ENCODE measurements at places on chromosomes 1 and 21.
A peak's percentile ranks its signal among the peaks of the same experiment; 100 is the strongest.

DNA sequence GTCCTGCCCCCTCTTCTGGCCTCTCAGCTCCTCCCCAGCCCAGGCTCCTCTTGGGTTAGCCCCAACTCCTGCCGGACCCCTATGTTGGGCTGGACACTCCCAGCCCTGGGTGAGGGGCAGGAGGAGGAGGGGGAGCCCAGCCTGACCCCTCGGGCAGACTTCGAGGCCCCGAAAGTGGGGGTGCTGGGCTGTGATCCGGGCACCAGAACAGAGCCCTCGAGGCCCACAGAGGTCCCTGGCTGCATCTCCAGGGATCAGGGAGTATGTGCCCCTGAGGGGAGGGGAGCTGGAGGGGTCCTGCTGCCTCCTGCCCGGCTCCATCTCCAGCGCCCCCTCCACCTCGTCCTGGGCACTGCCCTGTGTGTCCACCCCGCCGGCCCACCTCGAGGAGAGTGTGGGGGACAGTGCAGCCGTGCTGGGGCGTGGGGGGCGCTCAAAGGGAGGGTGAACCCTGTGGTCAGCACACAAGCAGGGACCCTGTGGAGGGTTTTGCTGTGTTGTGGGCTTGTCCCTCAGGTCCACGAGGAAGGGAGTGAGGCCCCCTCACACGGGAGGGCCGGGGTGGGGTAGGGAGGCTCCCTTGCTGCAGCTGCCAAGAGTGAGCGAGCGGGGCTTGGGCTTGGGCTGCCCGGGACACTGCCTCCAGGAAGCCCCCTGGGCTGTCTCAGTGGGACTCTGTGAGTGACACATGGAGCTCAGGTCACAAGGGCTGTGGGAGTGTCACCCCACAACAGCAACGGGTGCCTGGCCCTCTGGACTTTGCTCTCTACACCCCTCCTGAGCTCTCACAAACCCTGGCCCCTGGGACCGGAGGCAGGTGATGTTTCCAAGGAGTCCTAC, 54.4 kb downstream of the COL18A1 start:
- DNase-seq: peak; percentile 21

DNA sequence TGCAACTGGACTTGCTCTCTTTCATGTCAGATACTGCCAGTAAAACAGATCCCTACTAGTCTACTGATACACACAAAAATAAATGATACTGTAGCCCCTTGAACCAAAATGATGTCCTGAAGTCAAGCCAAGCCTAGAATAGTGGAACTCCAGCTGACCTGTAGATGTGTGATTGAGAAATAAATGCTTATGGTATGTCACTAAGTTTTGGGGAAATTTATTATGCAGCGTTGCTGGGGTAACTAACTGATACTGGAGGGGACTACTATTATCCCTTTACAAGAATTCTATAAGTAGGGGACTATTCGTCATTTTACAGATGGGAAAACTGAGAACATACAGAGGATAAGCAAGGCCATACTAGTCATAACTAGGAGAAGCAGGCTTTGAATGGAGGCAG, 55.6 kb downstream of the RPL5 start:
- DNase-seq: no peak

DNA sequence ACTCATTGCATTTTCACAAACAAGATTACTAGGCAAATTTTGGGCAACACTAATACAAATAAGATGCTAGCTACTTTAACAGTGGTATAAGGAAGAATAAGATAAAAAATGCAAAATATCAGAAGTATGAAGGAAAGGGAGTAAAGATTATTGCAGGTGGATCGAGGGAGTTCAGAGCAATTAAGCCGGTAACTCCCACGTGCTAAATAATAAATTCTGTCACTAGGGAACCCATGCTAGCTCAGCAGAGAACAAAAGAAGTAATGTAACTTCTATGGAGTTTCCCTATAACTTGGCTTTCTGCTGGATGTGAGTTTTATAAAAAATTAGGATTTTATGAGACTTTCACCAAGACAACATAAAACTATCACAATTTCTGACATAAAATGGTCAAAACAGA, 470.5 kb upstream of the RGS18 start:
- no peak for DNase-seq

DNA sequence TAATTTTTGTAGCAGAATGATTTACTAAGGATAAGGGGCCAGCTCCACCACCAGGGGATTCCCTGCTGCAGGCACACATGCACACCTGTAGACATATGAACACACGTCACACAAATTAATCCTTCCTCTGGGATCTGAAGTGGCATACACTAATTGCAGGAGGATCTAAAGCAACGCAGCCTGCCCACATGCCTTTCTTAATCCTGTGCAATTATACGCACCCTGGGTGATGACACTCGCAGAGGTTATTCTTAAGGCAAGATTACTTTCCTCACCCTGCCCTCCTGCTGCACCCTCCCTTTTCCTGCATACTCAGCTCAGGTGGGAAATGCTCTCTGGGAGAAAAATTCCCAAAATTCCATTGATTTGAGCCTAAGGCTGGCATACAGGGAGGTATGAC, 7.5 kb upstream of the LORICRIN start:
- no peak for DNase-seq

DNA sequence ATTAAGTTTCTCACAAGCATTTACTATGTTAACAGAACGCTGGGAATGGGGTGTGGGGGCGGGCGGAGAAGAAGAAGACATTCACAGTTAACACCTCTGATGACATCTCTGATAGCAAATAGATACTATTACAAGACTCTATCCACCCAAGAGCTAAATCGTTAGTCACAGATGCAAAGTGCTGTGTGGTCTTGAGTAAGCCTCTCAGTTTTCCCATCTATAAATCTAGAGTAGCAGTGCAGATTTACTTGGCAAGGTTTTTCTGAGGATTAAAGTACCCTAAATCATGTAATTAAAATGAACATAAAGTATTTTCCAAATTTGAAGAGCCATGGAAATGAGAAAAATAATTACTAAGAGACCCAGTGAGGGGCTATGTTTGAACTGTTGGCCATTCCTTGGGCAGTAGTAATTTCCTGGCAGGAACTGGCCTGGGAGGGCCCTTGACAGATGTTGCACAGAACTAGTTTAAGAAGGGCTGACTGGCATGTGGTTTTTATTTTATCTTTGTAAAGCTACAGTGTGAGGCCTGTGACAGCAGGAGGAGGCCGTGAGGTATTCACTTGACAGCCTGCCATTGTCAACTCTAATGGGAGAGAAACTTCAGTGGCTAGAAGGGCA, 58.7 kb upstream of the APOBEC4 start:
- peak; percentile 31 for DNase-seq

DNA sequence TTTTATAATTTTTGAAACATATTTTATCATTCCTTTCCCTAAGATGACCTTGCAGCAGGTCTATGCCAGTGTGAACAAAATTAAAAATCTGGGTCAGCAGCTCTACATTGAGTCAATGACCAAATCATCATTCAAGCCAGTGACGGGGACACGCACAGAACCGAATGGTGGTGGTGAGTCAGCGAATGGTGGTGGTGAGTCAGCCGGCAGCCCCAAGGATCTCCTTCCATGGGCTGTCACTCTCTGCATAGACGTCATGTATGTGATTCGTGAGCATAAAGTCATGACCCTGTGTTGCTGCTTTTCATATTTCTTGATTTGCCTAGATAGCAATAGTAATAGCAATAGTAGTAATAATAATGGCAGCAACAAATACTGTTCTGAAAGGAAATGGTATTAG, 26.3 kb downstream of the PER3 start:
- no peak for DNase-seq

GRCh38 chr1:59845091-59845490, 30.3 kb downstream of the HOOK1 start:
- DNase-seq: no peak

- DNase-seq: no peak
Observed at GRCh38 chr1:230189824-230190223, 122.8 kb downstream of the GALNT2 start.

GRCh38 chr1:6673816-6674398, 27.7 kb downstream of the DNAJC11 start:
- no peak for DNase-seq

DNA sequence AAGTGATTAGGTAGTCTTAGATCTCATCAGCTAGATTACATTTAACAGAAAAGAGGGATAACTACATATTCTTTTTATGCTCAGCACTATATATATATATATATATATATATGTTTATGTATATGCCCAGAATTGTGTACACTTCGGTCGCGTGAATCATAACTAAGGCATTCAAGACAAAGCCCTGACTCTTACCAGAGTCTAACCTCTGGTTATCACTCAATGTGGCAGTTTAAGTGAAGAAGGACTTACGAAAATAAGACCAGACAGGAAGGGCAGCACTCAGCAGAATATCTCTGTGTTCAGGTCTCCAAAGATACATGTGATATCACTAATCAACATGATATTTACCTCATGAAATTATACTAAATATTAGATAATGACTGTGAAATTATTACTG, 1326.7 kb downstream of the MRPL39 start:
- no peak for DNase-seq

- DNase-seq: no peak
Observed at GRCh38 chr1:214075999-214076707, 88.4 kb downstream of the PROX1 start.

DNA sequence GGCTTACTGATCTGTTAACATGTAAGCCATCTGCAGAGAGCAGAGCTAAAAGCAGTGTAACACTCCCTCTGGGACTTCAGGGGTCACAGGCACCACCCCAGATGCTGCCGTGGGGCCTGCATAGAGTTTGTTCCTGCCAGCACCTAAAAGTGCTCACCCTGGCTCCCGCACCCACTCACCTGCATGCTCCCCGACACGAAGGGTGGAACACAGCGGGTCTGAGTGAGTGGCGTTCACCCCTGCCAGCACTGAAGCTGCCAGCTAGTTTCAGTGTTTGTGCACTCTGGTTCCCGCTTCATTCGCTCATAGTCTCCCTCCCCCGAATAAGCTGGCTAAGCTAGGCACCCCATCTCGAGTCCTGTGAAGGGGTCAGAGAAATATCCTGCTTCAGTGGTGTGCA, 1681.0 kb downstream of the NCAM2 start:
- DNase-seq: no peak

DNA sequence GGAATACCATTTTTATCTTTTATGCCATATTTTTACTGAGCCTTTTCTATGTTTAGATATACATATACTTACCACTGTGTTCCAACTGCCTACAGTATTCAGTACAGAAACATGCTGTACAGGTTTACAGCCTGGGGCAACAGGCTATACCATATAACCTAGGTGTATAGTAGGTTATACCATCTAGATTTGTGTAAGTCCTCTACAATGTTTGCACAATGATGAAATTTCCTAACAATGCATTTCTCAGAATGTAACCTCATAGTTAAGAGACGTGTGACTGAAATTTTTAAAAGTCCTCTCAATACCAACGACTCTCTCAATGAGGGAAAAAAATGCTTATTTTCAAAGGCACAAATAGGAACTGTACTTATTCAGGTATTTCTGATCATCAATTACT, 21.7 kb downstream of the INTS7 start:
- no peak for DNase-seq

DNA sequence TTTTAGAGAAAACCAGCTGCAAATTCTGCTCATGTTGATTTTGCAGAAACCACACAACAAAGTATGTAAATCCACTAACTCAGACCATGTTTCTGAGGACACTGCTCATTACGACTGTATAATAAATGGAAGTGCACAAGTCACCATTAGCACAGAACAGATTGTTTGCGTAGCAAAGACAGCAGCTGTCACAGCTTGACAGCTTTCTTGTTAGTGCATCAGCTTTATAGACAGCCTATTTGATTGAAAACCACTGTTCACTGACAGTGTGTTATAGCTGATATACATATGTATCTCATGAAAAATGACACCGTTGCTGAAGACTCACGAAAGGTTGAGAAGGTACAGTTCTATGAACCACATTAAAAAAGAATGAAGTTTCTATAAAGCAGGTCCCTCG, 560.2 kb upstream of the ZRANB2 start:
- DNase-seq: no peak

GRCh38 chr1:179146476-179146875, 64.6 kb downstream of the TOR3A start:
- no peak for DNase-seq

GRCh38 chr21:38897532-38898421, 92.0 kb downstream of the ETS2 start:
- DNase-seq: no peak

- DNase-seq: no peak
Observed at GRCh38 chr1:96365076-96365475, 356.5 kb upstream of the PTBP2 start.

DNA sequence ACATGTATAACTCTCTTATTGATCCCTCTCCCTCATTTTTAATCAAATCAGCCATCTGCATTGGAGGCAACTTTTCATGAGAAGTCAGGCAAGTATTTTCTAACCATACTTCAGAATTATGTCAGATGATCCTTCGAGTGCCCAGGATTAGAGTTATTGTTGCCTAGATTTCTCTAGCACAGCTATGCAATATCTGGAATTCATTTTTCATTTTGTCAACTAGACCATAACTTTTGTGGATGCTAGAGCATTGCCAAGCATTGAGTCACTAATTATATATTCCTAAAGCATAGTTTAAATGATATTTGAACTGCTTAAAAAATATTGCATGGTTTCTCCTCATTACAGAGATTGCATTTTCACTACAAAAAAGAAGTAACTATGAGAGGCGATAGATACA, 21.2 kb downstream of the HFM1 start:
- no peak for DNase-seq

DNA sequence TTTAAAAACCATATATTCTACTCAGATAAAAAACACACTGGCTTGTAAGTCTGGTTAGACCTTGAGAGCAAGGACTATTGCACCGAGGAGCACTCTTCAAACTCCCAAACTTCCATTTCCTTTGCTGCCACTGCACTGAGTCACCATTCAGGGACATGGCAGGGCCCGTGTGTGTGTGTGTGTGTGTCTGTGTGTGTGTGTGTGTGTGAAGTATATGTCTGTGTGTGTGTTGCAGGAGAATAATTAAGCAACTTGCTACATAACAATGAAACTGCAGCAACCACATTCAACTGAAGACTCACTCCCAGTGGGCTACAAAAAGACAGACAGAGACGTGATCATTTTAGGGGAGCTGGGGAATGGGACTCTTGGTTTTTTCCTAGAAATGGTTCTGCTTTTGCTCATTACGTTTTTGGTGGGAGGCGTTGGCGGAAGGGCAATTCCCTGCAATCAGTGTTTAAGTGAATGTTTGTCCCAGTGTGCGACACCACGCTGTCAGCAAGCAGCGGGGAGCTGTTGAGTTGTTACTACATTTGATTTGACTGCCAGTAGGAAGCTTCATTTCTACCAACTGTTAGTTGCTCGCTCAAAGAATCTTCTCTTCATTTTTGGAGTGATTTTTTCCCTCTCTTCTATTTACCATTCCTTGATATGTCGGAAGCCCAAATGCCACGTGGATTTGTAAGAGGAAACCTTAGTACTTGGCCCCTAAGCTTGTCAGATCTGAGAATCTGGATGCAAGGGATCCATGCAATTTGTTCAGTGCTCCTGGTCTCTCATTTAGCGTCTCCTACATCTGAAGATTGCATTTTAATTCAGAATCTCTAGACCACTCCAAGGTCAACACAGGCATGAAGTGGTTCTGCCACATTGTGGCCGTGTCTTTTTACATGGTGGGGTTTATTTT, 36.1 kb downstream of the ESRRG start:
- DNase-seq: no peak

DNA sequence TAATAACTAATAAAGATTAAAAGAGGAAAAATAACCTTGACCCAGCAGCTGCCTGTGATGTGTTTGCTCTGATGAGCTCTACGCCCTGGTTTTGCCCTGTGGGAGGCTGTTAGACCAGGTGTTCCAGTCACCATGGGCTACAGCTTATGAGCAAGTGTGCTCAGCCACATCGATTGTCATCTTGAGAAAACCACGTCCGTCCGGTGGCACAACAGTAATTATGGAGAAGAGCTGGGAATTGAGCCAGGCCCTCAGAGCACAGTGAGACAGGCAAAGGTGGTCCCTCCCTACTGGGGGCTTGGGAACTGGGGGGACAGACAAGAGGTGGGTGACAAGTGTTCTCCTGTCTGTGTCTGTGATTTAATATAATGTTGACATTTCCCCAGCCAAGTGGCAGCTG, 420.5 kb downstream of the MATN1 start:
- no peak for DNase-seq

All from left cardiac atrium (tissue), 4 donors.